ENCODE measurements at places on chromosomes 5 and 9.

DNA sequence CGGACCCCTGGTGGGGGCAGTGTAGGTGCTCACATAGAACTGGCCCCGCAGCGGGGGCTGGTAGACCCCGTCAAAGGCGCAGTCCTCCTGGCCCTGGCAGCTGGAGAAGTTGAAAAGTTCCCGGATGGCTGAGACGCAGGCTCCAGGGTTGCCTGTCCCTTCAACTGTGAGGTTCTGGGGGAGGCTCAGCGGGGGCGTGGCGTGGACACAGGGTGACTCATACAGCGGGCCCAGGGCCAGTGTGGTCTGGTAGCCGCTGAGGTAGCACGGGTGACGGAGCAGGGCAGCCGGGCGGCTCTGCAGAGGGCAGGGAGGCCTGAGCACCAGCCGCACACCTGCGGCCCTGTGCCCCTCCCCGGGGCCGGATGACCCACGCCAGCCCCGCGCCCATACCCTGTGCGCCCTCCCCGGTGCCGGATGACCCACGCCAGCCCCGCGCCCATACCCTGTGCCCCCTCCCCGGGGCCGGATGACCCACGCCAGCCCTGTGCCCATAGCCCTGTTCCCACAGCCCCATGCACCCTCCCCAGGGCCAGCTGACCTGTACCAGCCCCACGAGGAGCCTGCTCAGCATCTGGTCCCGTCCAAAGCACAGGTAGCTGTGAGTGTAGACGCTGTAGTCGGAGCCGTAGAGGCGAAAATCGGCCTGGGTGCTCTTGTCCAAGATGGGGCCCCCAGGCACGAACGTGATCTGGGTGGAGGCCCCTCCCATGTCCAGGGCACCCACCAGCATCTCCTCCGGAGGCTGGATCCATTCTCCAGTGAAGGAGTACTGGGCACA, 5.0 kb downstream of the ENTPD8 start:
- no peak for DNase-seq

DNA sequence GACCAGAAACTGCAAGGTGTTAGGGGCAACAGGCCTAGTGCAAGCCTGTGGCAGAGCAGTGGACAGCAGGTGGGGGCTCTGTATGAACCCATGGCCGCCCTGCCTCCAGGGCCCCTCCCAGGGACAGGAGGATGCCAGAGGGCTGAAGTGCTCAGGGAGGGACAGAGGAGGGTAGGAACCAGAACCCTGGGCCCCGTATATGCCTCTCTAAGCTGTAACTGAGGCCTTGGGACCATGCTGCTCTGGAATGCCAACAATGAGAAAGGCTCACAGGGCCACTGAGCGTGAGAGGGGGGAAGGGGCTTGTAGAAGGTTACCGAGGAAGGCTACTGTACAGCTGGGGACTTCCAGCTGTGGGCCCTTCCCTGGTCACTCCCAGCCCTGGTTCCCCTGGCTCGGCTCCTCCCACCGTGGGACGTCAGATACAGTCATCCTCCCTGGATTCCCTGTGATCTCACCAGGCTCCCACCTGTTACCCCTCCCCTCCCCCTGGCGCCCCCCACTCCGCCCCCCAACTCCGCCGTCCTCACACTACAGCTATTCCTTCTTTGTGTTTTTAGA, 21.1 kb downstream of the AQP7 start:
- no peak for DNase-seq

GRCh38 chr5:122693963-122694362, 80.9 kb upstream of the SNX2 start:
- DNase-seq: no peak

- no peak for DNase-seq
Observed at GRCh38 chr5:41794471-41794870, 75.8 kb downstream of the OXCT1 start.

DNA sequence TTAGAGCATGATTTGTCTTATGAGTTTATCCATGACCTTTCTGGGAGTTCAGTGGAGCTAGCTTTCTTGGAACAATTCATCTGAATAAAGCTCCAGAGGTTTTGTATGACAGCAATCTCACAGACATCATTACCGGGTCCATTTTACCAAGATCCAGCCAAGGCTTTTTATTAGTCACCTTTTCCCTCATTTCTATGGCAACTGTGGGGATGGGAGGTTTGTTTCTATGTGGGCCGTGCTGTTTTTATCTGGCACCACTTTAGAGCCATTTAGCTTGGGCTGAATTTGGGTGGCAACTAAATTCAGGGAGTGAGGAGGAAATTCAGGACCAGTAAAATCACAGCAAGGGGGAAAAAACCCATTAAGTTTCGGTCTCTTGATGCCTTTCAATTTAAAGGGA, 245.7 kb downstream of the NSG2 start:
- DNase-seq: no peak

DNA sequence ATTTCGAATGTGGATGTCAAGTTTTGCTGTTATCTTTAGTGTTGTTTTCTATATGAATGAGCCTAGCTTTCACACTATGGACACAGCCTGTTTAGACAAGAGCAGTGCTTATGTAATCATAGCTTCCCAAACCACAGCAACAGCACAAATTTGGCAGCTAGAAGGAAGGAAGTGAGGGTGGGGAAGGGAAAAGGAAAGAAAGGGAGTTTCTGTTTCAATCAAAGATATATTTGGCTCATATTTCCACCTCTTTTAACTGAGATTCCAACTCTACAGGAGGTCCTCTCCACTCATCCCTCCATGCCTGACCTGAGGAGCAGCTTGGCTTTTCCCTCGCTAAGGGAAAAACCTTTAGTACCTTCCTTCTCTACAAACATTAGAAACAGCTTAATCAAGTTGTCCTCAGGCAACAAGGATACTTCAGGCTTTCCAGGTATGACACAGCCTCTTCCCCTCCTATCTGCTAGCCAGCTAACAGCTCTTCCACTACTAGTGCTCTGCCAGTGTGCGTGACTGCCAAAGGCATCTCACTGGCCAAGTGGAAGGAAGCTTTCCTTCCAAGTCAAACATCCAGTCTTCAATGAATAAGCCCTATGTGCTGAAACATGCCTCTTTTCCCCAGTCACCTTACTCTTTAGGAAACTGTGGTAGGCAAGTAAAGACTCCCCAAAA, 268.6 kb upstream of the PTGER4 start:
- DNase-seq: no peak

DNA sequence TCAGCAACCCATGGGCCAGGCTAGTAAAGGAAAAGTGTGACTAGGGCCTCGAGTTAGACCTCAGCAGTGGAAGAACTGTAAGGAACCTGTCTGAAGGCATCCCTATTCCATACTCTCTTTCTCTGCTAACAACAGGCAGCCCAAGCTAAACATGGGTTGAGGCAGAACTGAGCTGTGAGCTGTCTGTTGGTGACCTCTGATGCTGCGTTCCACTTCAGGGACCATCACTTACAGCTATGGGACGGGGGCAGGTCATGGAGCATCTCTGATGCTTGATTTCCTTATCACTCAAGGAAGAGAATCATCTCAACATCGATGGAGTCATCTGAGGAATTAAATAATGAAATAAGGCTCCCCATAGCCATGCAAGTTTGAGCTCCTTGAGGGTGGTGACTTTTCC, 174.8 kb downstream of the ACTL7B start:
- DNase-seq: no peak

GRCh38 chr5:26649000-26649399, 389.4 kb downstream of the CDH9 start:
- DNase-seq: no peak

DNA sequence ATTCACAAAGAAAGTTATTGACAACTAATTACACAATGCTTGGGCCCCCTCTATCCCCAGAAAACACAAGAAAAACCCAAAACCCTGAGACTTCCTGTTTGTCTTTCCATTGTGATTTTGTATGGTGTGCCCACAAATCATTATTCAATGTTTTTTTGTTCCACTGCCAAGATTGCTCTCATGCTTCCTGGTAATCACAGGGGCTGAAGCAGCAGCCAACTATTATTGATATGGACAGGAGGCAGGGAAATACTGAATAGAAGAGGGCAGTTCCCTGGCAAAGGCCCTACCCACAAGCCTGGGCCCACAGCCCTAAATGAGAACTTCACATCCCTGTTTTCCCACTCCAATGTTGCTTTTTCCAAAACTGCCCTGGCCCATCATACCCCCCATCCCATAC, 21.5 kb upstream of the RFK start:
- DNase-seq: no peak

- no peak for DNase-seq
Observed at GRCh38 chr9:110583237-110583636, 3.7 kb upstream of the SVEP1 start.

DNA sequence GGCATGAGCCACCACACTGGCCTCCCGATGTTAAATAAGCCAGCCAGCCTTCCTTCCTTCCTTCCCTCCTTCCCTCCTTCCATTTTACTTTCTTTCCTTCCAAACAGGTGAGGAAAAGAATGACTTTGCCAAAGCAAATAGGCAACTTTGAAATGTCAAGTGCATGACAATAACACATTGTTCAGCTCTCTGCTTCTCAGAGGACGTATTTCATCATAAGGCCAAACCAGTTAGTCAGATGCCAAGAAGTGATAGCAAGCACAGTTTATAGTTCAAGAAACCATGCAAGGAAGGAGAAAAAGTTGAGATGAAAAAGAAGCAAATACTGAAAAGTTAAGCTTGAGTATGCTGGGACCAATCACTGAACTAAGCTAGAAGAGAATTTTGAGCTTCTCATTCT, 29.5 kb downstream of the POU4F3 start:
- DNase-seq: no peak

DNA sequence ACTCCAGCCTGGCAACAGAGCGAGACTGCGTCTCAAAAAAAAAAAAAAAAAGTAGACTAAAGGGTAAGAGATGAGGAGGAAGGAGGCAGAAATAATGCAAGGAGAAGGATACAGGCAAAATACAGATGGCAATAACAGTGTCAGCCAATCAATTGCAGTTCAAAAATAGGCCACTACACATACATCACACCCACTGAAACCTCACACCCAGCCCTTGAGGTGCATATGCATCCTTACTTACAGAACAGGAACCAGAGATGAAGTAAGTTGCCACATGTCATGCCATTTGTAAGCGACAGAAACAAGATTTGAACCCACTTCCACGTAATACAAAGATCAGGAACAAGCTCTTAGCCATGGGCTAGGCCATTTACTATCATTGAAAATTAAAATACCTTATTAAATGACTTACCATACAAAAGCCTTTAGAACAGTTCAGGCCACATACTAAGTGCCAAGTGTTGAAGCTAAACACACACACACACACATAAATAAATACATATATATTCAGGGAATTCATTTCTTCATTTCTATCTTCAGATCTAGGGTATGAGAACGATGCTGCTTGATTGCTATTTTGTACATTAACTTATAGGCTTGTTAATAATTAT, 98.4 kb downstream of the FNBP1 start:
- peak; percentile 52 for DNase-seq

DNA sequence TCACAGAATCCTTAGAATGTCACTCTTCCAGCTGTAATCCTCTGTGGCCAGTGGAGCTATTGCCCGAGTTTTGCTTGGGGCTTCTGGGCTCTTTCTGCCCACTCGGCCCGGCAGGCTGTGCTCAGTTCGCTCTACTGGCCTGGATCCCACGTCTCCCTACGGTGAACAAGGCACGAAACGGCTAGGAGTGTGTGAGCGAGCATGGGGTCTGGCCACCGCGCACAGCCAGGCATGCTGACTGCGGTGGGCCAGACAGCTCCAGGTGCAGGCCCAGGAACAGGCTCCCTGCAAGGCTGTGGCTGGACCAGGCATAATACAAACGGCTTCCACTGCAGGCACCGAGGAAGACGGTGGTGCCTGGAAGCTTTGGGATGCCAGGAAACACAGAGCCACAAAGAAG, 2035.5 kb upstream of the ACO1 start:
- DNase-seq: no peak

GRCh38 chr9:76677481-76678055, 86.7 kb upstream of the PCA3 start:
- no peak for DNase-seq

DNA sequence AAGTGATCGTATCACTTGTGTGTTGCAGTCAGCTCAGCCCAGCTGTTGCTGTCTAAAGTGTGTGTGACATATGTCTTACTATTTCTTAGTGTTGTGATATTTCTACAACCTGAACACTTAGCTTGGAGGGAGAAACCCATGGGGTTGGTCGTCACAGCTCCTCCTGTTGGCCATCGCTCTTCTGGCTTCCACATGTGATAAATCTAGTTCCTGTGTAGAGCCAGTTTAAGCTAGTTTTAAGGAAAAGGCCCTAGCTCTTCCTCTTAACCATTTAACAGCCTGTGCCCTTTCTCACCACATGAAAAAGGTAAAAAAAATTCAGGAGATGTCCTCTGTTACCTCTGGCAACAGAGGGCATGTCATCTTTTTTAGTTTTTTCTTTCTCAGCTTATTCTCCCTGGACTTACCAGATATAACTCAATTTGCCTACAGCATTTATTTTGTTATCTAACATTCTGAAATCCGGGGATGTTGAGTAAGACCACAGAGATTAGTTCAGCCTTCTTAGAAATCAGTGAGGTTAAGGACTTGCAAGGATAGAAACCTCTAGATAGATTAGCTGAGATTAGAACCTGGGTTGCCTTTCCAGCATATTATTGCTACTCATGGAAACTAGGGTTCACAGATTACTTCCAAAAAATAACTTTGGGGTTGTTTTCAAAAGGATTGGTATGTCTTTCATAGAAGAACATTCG, 100.4 kb downstream of the GAPVD1 start:
- DNase-seq: no peak

- no peak for DNase-seq
Observed at GRCh38 chr9:61673247-61673646, 483.4 kb downstream of the SPATA31A7 start.

DNA sequence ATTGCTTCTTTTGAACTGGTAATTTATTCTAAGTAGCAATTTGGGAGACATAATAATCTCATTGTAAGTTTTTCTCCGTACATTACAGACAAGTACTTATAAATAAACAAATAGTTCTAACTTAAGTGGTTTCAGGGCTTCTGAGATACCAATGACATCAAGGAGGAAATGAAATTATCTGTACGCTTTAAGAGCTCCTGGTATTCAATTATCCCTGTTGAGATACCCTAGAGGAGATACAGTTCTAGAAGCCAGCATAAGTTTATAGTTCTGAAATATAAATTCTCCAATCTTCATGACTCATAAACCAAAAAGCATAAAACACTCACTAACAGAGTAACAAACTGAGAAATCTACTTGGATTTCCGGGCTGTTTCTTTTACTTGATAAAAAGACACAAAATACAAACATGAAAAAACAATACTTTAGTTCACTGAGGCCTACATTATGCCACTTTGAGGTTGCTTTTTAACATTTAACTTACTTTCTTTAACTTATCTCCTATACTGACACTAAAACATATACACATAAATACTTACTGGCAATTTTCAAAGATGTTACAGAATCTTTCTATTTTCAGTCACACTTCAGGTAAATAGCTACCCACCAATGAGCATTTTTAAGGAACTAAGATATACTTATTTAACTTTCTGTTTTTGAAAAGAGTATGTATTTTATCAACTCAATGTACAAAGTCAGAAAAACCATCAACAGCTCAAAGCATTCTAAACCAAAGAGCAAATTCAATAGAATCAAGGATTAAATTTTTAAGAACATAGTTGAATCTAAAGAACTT, 7.5 kb downstream of the DCTN4 start:
- DNase-seq: no peak

DNA sequence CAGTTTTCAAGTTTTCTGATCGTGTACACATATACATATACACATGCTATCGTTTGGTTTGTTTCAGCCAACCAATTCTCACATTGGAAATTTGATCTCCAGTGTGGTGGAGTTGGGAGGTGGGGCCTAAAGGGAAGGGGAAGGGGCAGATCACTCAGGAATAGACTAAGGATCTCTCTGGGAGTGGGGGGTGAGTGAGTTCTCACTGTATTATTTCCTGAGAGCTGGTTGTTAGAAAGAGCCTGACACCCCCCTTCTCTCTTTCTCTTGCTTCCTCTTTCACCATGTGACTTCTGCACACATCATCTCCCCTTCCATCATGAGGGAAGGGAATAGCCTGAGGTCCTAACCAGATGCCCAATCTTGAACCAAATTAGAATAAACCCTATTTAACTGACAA, 551.7 kb downstream of the MAT2B start:
- no peak for DNase-seq
